Pulmonary artery endothelial cell (primary cell): ENCODE measurements at places on chromosomes 7 and 10.

DNA sequence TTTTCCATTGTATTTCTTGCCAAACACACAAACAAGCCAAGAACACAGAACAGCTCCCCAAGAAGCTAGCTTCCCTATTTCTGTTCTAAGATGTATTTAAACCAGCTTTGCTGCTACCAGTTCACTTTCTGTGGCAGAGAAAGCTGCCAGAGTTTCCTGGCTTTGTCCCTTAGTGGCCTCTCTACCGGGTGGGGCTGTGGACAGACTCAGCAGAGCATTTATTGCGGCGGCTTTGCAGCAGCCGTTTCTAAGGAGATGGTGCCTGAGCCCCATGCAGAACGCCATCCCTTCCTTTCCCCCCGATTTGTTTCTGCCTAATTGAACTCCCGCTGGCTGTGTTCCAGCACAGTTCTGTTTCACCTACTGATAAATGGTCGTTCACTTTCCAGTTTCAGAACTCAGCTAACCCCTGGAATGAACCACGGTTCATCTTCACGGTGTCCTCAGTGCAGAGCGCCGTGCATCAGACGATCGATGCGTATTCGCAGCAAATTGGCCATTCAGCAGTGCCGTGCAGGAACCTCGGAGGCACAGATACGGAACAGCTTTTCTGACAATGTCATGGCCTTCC lies 33.8 kb upstream of the SFMBT2 start:
- no peak for DNase-seq

DNA sequence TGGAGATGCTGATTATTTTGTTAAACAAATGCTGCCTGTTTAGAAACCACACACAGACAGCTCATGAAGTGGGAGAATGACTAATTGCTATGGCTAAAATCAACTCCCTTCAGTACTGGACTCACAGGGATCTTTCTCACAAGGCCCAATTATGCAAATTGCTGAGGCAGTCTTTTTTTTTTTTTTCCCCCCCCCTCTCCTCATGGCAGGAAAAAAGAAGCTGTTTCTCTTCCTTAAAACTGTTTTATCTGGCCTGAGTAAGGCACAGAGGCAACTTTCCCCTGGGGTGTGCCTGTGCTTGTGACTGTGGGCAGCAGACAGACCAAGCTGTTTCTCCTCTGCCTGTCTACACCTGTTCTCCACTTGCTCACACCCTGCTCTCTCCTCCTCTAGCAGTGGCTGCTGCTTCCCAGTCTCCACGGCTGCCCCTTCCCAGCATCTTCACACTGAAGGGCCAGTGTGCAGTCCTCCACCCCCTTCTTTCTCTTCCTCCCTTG lies 65.4 kb upstream of the STEAP1B start:
- DNase-seq = no peak

- no peak for DNase-seq
Measured at GRCh38 chr7:21029006-21029405, 242.3 kb upstream of the SP8 start.

DNA sequence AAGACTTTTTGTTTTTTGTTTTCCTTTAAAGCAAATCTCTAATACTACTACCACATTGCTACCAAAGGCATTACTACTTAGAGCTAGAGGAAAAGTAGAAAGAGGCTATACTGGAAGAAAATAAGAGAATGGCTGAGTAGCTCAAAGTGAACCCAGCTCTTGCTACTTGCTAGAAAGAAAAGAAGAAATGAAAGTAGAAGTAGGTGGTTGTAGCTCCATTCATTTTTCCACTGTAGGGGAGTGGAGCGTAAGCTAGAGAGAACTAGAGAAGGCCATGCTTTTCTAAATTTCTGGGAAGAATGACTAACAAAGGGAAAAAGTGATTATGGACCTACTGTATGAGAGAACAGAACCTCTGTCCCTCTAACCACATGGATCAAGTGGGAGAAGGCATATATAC lies 184.4 kb downstream of the PON1 start:
- no peak for DNase-seq

DNA sequence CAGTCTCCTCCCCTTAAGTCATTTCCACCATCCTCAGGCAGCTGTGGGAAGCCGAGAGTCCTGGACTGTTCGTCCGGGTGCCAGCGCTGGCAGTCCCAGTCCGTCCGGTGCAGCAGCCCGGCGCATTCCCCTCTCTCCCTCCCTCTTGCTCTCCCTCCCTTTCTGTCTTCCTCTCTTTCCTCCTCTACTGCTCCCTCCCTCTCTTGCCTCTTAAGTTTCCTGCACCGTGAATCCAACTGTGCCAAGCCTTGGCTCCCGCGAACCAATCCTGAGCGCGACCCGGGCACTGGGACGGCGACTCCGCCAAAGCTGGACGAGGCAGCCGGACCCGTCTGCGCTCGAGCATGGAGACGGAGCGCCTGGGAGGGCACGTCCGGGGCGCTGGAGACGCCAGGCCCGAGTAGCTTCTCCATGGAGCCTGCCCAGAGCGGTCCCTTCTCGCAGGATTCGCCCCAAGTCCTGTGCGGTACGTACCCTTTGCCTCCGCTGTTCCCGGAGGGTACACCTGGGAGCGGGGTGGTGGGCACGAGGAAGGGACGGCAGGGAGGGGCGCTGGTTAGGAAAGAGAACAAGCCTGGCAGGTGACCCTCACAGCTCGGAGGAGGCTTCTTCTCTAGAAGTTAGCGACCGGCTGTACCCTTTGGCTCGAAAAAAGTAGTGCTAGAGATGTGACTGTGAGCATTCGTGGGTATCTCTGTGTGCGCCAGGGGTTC lies 1.0 kb downstream of the NXPH1 start:
- no peak for DNase-seq

- no peak for DNase-seq
Measured at GRCh38 chr10:43162604-43163003, 24.4 kb downstream of the CSGALNACT2 start.

GRCh38 chr7:120691915-120692314 lies 166.0 kb downstream of the TSPAN12 start:
- no peak for DNase-seq

GRCh38 chr10:122549636-122550035 lies 10.9 kb upstream of the DMBT1 start:
- no peak for DNase-seq

- DNase-seq = no peak
Measured at GRCh38 chr10:76874176-76874575, 763.4 kb downstream of the KCNMA1 start.

DNA sequence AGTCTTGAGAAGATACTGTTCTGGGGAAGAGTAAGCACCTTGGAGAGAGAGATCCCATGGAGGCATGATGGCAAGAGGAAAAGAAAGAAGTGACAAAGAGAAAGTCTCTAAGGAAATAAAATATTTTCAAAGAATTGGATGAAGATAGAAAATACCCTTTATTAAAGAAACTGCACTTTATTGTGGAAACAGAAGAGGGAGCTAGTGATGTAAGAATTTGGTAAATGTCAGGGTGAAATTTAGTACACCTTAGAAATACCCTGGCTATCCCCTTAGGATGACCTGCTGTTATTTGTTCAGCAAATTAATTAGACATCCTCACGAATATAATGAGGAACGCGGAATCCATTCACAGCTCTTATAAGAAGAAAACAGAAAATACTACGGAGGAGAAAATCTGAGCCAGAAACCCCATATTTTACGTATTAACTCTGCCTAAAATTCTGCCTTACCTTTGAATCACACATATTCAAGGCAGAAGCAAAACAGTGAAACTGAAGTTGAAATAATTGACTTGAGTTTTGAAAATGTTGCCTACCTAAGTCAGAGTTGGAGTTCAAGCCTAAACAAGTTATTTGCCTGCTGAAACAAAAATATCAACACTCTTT lies 90.7 kb downstream of the TFPI2 start:
- no peak for DNase-seq

GRCh38 chr7:157151626-157152339 lies 13.1 kb downstream of the UBE3C start:
- no peak for DNase-seq

DNA sequence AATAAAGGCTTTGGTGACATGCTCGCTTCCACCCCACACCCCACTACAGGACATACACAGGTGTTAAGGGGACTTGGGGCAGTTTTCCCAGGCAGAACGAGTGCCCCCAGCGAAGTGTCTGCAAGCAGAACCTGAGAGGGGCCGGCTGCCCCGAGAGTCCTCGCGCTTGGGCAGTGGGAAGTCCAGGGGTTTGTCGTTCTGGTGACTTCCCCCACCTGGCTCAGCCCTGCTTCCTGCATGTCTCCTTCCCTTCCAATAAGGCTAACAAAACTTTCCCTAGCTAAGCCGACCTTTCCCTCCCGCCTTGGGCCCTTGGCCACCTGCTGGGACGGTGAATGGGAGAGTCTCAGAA lies 916 bp downstream of the VWA2 start:
- DNase-seq = no peak

GRCh38 chr10:86300399-86300925 lies 66.1 kb downstream of the GRID1 start:
- DNase-seq = no peak

GRCh38 chr10:43679509-43679908 lies 30.8 kb upstream of the ZNF32 start:
- DNase-seq = no peak

GRCh38 chr7:25031007-25031406 lies 51.0 kb upstream of the OSBPL3 start:
- DNase-seq = no peak

GRCh38 chr7:111029574-111030251 lies 61.2 kb upstream of the LRRN3 start:
- DNase-seq = peak; percentile 17

- DNase-seq = no peak
Measured at GRCh38 chr10:65413001-65413400, 1512.8 kb upstream of the LRRTM3 start.

- no peak for DNase-seq
Measured at GRCh38 chr7:142788303-142789289, 17.8 kb downstream of the PRSS2 start.

DNA sequence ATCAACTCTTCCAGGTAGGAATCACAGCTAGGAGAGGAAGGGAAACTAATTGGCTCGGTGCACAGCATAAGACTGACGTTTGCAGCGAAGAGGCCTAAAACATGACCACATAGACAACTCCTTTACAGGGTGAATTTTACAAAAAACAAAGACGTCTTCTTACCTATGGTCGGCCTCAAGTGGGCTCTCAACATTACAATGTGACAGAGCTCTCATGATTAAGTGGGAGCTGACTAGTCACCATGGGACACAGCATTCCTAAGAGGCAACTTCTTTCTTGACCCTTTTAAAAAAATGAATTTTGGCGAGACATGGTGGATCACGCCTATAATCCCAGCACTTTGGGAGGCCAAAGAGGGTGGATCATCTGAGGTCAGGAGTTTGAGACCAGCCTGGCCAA lies 4.6 kb downstream of the PDIA4 start:
- no peak for DNase-seq

GRCh38 chr10:28256776-28257175 lies 46.1 kb downstream of the MPP7 start:
- DNase-seq = no peak

GRCh38 chr7:127844707-127845331 lies 186.4 kb downstream of the LRRC4 start:
- DNase-seq = peak; percentile 27

DNA sequence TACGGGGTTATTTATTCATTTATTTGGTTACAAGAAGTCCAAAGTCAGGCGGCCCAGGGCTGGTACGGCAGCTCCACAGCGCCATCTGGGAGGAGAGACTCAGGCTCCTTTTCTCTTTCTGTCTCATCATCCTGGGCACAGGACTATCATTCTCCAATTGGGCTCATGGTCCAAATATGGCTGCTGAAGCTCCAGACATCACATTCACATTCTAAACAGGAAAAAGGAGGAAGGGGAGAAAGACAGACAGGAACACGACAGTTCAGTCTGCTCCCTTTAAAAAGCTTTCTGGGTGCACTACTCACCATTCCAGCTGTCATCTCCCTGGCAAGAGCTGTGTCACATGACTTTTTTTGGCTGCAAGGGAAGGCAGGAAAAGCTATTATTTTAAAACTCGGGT lies 74.4 kb upstream of the PDZD8 start:
- no peak for DNase-seq

DNA sequence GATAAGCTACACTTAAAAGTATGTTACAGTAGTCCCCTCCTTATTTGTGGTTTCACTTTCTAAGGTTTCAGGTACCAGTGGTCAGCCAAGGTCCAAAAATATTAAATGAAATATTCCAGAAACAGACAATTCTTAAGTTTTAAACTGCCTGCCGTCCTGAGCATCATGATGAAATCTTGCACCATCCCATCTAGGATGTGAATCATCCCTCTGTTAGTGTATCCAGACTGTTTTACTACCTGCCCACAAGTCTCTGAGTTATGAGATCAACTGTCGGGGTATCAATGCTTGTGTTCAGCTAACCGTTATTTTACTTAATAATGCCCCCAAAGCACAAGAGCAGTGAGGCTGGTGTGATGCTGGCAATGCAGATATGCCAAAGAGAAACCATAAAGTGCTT lies 11.4 kb downstream of the KDM7A start:
- DNase-seq = no peak

GRCh38 chr7:143240291-143241168 lies 18.7 kb downstream of the TAS2R40 start:
- peak; percentile 51 for DNase-seq

GRCh38 chr10:76973091-76974016 lies 664.3 kb downstream of the KCNMA1 start:
- no peak for DNase-seq

DNA sequence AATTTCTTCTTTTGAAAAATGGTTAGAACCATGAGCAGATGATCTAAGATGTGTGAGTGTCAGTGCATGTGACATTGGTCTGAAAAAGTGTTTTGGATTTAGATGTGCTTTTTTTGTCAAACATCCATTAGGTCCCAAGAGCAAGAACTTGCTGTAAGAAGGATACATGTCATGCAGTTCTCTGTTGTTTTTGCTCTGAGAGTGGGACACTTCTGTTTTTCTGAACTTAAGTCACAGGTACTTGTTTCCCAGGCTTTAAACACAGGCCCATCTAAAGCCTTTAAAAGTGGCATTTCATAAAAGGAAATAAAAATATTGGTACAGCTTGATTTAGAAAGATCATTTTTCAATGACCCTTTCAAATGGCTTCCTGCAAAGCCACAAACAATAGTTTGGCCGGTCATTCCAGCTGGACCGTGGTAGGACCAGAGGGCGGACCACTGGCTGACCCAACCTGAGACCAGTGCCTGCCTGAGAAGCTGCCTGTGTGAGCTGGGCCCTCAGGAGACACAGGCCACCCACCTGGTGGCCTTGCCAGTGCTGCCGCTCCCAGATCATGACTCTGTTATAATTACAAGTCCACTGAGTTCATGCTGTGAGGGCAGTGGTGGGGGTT lies 92.7 kb downstream of the EEPD1 start:
- no peak for DNase-seq

GRCh38 chr10:30747633-30748032 lies 118.1 kb upstream of the LYZL2 start:
- DNase-seq = no peak
